T-cell (primary cell): ENCODE measurements at places on chromosomes 1 and 21.
A peak's percentile ranks its signal among the peaks of the same experiment; 100 is the strongest.

DNA sequence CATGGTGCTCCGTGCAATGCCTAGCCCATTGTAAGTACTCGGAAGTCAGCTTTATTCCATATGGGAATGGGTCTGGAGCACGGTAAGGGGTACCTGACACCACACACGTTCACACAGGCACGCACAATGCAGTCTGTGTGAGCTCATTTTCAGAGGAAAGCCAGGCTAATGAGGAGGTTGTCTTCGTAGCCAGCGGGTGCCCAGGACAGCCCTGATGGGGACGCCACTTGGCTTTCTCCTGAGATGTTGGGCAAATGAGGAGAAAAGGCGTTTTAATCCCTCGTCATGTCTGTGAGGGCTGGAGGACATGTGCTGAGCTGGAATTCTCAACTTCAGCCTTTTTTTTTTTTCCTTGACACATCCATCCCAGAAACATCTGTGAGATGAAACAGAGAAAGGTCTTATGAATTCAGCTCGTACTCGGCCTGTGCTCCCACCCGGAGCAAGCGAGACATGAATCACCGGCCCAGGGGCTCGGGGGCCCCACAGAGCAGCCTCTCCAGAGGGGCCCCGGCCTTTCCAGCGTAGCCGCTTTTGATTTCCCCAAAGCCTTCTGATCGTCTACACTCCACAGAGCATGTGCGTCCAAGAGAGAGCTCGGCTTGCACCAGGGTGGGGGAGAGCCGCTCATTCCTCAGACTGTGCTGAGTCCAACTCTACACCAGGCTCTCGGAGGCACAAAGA is 125.1 kb downstream of the EPHB2 start:
- DNase-seq, result no peak

DNA sequence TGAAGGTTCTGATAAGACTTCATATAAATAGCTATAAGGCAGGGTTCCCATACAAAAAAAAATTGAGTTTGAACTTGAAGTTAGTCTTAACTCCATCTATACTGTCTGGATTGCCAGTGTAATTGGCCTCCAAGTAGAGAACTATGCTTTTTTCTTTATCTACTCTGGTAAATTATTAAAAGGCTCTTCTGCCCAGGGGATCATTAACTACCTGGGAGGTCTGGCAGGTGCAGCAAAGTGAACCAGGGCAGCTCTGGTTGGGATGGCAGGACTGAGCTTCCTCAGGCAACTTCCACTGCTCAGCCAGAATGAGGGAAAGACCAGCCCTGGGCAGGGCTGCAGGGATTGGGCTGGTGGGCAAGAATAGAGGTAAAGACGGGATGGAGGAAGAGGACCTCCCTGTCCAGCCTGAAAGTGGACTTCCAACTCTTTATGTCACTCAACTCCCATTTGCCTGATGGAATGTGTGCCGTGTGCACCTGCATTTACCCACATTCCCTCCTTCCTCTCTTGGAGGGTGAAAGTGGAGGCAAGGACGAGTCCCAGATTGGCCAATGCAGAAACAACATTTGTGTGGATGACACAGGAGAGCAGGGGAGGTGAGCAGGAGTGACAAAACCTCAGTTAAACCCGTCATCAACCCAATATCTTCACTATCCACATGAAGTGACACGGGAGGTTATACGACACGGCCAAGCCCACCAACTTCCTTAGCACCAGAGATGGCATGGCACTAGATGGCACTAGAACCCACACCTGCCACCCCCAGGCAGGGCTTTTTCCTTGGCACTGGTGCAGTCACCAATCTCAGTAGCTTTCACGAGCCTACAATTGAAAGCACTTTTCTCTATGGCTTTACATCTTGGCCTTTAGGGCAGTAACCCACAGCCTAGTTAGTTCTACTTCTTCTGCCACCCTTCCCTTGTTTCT is 25.2 kb downstream of the CCN1 start:
- DNase-seq, result no peak

DNA sequence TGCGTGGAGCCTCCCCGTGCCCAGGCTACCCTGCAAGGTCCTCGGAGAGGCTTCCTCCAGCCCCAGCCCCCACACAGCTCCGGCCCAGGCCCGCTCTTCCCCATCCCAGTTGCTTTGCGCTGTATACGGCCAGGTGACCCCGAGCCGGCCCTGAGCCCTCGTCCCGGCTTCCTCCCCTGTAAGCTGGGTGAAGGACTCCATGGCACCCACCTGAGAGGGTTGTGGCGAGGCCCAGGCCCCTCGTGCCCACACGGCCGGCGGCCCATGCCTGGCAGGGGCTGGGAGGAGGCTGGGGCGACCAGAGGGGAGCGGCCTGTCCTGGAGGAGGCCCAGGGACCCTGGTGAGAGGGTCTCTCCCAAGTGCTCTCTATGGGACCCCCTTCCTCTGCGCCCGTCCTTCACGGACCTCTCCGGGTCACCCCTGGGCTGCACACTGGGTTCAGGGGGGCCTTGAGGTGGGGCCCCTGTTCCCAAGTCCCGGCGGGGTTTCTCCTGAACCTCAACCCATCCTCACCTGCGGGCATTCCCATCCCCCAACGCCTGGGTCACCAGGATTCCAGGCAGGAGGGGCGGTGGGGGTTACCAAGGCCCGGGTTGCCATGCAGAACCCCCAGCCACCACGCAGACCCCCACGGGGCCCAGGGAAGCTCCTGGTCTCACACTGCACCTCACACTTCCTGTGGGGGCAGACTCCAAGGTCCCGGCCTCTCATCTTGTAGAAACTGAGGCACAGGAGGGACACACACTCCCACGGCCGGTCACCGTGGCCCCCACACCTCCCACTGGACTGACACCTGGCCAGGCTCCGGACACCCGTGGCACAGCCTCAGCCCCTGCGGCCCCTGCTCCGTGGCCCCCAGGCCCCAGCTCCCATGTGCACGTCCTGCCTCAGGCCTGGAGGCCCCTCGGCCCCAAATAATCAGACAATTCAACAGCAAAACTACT is 25.2 kb downstream of the COL6A1 start:
- DNase-seq, result no peak

DNA sequence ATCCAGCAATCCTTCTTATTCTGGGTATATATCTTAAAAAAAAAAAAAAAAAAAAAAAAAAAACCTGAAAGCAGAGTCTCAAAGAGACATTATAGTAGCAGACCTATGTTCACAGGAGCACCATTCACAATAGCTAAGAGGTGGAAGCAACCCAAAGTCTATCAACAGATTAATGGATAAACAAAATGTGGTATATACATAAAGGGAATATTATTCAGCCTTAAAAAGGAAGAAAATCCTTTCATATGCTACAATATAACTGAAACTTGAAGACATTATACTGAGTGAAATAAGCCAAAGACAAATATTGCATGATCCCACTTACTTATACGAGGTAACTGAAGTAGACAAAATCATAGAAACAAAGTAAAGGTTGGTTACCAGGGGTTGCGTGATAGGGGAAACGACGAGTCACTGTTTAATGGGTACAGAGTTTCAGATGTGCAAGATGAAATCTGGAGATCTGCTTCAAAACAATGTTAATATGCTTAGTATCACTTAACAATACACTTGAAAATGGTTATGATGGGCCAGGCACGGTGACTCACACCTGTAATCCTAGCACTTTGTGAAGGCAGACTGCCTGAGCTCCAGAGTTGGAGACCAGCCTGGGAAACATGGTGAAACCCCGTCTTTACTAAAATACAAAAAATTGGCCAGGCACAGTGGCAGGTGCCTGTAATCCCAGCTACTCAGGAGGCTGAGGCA is 29.5 kb downstream of the PIK3R3 start:
- DNase-seq, result no peak

DNA sequence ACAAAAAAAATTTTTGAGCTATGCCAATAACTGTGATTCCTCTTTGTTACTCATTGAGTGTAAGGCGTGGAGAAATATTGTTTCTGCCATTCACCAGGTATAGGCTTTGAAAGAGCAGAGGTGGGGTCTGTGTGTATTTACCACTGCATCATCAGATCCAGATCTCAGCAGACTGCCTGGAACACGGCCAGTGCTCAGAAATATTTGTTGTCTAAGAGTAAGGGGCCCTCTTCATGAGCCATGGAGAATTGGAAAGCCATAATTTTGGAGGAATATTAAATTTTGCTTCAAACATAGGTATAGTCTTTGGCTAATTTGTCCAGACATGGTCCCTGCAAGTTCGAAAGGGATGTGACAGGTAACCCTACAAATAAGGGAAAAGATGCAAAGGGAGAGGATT is 231.3 kb upstream of the IRF2BP2 start:
- DNase-seq, result no peak

DNA sequence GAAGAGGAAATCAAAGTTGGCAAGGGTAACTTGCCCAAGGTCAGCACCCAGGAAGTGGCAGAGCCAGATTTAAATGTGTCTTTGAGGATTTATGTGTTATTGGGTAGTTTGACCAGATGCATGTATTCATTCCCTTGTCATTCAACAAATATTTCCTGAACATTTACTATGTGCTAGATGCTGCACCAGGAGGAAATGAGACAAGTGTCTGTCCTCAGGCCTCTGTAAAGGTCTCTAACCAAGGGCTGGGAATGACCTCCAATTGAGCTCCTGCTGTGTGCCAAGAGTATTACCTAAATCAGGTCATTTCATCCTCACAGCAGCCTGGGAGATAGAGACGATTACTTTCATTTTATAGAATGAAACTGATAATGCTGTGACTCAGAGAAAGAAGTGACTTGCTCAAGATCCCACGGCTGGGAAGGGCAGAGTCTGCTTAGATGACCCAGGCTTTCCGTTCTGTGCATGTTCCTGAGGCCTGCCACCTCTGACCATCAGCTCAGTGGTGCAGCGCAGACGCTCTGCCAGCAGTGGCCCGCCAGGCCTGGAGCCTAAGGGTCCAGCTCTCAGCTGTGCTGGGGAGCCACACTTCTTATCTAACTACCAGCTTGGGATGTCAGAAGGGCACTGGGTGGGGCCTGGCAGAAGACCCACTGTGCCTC is 3.5 kb upstream of the TTC22 start:
- DNase-seq, result no peak

GRCh38 chr1:41109310-41110197 is 88.0 kb upstream of the SLFNL1 start:
- DNase-seq, result no peak

DNA sequence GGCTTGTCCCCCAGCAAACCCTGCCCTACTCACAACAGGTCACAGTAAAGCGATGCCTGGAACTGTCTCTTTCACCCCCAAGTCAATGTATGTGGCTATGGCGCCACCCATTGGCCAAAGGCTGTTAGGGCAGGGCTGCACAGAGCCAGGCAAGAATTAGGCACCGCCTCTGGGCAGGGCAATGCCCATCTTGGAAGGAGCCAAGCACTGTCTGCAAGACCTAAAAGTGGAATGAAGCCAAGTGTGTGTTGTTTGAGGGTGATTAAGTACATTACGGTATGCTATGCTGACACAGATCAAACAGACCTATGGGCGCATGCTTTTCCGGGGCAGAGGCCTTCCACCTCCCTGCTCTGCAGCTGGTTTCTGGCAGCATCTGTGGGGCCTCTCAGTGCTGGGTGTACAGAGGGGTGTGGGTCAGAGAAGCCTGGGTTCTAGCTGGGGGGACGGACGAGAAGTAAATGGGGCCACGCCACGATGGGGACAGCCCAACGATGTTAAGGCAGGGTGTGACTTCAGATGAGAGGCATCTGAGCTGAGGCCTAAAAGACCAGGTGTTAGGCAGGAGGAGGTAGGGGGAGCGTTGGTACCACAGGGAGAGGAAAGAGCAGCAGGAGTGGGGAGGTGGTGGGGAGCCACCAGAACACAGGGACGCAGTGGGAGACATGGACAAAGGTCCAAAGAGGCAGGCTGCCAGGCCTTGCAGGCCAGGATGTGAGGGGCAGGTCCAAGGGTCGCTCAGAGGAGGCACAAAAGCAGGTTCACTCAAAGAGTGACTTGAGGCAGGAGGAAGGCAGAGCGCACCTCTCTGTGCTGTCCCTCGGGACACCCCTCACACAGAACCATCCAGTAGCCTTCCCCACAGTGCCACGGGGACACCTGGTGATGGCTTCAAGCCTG is 49.8 kb downstream of the ACOT7 start:
- peak; percentile 56 for DNase-seq
